ENCODE measurements at places on chromosomes 1 and 21.

DNA sequence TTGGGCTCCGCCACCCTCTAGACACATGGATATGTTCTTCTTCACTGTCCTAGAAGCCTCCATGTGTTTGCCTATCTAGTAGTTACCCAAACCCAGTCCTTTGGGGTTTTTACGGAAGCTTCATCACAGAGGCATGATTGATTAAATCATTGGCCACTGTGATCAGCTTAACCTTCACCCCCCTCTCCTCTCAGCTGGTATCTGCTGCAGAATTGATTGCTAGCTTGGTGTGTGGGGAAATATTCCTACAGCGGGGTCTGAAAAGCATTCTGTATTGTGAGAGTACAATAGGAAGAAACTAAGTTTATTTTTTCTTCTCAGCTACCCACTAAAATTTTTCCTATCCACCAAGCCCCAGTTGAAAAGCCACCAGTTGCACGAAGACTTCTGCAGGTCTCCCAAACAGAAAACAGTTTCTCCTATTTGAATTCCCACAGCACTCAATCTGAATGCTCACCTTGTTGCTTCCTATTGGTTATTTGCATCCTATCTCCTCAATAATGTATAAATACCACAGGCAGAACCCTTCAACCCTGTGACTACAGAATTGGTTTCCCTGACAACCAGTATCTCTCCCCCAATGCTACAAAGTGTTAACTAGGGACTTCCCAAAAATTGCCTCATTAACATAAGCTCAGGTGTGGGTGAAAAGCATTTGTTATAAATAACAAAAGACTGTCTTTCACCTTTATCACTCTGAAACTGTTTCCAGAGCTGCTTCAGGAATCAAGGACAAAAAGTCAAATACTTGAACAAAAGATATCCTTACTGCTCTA is 9.3 kb upstream of the VANGL1 start:
- DNase-seq = no peak

DNA sequence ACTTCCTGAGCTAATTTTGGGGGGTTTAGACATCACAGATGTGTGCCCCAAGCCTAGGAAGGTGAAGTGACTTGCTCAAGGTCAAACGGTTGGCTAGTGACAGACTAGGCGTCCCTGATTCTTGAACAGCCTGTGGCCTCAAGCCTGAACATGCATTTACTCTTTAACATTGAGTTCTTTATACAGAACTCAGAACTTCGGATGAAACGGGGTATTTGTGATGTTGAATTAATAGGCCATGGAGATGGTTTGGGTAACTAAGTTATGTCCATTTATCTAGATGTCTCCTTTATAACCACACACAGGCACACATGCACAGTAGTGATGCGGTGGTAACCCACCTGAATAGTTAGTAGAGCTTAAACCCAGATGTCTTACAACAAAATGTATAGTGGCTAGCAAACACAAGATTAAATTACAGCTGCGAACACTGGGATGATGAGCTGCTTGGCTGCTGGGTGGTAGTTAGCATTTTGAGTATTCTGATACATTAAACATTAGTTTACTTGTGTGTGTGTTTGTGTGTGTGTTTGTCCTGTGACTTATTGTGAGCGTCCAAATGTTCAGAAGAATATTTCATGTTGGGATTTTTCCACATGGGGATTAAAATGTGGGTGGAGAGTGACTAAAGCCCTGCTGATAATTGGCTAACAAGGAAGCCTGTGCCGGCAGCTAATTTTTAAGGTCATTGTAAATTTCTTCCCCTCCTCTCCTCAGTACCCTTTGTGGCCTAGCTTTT is 2.3 kb downstream of the ATP1A1 start:
- DNase-seq = no peak

GRCh38 chr1:219783605-219784235 is 144.6 kb downstream of the SLC30A10 start:
- no peak for DNase-seq

DNA sequence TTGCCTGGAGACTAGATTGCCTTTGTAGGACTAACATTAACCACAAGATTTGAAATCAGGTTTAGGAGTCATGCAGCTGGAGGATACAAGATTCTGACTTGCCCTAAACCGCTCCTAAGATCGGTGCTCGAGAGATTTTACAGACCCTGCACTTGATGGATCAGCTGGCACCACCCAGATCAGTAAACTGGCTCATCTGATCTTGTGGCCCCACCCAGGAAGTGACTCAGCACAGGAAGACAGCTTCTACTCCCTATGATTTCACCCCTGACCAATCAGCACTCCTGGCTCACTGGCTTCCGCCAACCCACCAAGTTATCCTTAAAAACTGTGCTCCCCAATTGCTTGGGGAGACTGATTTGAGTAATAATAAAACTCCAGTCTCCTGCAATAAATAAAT is 876 bp upstream of the CATSPERE start:
- peak; percentile 20 for DNase-seq

GRCh38 chr1:31410871-31411270 is 2.1 kb upstream of the SERINC2 start:
- DNase-seq = no peak

DNA sequence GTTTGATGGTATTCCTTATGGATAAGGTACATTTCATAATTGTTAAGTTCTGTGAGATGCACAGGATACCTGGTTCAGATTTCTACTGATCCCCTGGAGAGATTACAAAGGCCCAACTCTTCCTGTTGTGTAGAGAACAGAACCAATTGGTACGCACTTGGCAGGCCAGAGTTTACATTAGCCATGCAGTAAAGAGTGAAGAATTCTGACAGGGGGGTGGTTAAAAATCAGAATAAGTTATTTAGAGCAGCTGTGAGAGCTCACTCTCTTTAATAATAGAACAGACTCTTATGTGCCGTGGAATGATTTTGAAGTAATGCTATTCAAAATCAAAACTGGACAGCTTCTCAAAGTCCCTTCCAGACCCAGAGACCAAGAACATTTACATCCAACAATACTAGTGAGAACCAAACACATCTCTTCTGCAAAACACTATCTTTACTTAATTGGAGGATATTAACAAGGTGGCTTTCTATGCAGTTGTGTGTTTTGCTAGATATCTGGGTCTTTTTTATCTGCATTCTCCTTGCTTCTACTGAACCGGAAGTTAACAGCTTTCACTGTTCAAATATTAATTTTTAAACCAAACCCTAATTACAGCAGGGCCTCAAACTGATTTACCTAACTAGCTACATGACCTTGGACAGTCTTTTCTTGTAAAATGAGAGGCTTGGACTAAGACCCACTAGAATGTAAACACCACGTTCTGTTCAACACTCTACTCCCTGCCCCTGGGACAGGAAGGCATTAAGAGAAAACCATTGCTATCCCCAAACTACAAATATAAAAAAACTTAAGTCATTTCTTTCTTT is 4.0 kb downstream of the USP24 start:
- no peak for DNase-seq

- DNase-seq = no peak
These were observed 16.6 kb downstream of the SCMH1 start for GRCh38 chr1:41225495-41225894.

DNA sequence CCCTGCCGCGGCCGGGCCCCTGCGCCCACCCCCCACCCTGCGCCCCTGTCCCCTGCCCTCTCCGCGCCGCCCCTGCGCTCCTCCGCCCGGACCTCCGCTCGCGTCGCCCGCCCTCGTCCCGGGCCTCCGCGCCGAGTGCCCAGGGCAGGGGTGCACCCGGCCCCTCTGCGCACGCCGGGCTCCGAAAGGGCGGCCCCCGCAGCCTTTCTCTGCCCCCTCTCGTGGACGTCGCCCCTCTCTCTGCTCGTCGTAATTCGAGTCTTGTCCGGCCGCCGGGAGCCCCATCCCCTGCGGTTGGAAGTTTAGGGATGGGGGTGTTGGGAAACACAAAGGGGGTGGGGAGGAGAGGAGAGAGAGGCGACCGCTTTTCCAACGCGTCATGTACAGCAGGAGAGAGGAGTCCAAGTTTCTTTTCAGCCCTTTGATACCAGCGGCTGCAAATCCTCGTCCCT is 407 bp downstream of the GALNT2 start:
- DNase-seq = no peak

DNA sequence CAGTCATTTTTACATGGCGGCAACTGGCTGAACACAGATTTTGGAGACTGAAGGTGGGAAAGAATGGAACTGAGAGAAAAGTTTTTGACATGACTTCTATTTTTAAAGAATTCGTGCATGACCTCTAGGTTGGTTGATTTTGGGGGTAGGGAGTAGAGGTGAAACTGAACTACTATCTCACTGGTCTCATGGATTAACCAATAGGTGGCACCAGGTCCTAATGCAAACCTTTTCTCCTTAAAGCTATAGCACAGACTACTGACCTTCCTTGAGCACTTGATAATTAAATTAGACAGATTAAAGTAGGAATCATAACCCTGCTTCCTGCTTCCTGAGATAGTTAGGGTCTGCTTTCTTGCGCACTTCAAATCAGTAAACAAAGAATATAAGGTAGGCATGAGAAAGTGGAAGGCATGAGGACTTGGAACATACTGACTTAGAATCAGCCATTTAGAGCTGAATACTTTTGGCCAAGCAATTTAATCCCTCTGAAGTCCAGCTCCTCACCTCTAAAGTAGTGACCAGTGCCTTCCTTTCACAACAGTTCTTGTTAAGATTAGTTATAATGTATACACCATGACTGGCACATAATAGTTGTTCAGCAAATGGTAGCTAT is 206.0 kb downstream of the CENPF start:
- DNase-seq = no peak

- no peak for DNase-seq
These were observed 1587.7 kb downstream of the AMY1C start for GRCh38 chr1:105337420-105337819.

GRCh38 chr1:53285969-53286760 is 41.7 kb downstream of the LRP8 start:
- no peak for DNase-seq

DNA sequence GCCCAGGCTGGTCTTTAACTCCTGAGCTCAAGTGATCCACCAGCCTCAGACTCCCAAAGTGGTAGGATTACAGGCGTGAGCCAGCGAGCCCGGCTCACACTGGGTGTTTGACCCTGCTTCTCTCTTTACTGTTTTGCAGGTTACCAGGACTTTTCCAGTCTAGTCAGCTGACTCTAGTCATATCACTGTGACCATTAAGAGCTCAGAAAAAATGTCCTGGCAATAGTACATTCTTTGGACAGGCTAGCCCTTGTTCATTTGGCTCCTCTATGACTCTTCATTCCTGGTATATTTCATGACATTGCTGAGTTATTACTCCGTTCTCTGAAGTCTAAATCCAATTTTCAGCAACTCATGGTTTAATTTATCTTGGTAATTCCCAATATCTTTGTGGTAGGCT is 8.0 kb upstream of the CA6 start:
- no peak for DNase-seq

GRCh38 chr1:67676287-67676686 is 8.7 kb upstream of the GADD45A start:
- no peak for DNase-seq

GRCh38 chr1:168509210-168509609 is 34.6 kb downstream of the XCL2 start:
- no peak for DNase-seq

DNA sequence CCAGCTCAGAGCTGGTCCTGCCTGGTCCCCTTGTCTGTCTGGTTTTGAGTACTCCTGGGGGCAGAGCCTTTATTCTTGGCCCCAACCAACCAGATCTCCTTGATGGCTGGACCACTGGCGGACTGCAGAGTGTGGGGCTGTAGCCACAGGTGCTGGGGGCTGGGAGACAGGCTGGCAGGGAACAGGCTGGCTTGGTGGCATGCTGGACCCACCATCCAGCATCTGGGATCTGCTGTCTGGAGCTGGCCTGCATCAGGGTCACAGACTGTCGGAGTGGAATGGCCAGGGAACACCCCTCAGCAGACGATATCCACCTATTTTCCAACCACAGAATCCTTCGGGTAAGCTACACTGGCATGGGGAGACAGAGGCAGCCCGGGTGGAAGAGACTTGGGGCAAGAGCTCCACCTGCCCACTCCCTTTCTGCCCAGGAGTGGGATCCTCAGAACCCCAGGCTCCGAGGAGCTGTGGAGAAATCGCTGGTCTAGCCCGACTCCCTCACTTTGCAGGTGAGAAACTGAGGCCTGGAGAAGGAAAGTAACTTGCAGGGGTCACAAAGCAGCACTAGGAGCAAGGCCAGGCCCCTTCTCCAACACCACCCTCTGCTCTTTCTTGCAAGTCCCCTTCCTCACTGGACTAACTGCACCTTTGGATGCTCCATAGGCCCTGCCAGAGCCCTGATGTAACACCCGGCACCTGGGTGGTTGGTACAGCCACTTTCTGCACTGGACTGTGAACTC is 40.6 kb downstream of the TNNT2 start:
- no peak for DNase-seq

- no peak for DNase-seq
These were observed 262.1 kb downstream of the AKT3 start for GRCh38 chr1:243587823-243588560.

GRCh38 chr1:16926491-16927073 is 4.9 kb downstream of the CROCC start:
- DNase-seq = no peak

DNA sequence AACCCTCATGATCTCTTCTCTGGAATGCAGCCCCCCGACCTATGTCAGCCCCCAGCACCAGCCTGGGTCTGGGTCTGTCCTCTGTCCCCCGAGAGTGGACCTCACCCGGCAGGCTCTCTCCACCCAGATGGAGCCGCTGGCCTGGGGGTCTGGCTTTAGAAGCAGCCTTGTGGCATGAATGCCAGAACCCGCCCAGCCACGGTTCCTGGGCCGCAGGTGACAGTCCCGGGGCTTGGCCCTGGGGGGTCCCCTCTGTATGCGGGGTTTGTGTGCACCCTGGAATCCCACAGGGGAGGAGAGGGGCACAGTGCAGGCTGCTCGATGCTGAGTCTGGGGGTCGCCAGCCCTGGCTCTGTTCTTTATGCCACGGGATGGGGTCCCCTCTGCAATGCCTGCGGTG is 96.0 kb upstream of the ACTRT2 start:
- no peak for DNase-seq

- DNase-seq = no peak
These were observed 41.4 kb downstream of the ANP32E start for GRCh38 chr1:150194381-150195031.

GRCh38 chr21:36542312-36543101 is 62.6 kb upstream of the CLDN14 start:
- DNase-seq = no peak

GRCh38 chr1:58585581-58586151 is 8.6 kb upstream of the TACSTD2 start:
- no peak for DNase-seq

- no peak for DNase-seq
These were observed 28.3 kb downstream of the THAP3 start for GRCh38 chr1:6652986-6653385.

GRCh38 chr1:53577761-53578100 is 118.5 kb downstream of the DMRTB1 start:
- DNase-seq = peak; percentile 2
